Activated CD4-positive, alpha-beta T cell treated with anti-CD3 and anti-CD28 coated beads, Interleukin-2, amount 10 ng/mL, durations not matched to agents 7 days and 5 days (primary cell): ENCODE measurements at places on chromosomes 5 and 9. TPM values are rescaled to one million over a fixed set of nuclear protein-coding genes. Genes with fewer than 3 reads are reported as not detected.

DNA sequence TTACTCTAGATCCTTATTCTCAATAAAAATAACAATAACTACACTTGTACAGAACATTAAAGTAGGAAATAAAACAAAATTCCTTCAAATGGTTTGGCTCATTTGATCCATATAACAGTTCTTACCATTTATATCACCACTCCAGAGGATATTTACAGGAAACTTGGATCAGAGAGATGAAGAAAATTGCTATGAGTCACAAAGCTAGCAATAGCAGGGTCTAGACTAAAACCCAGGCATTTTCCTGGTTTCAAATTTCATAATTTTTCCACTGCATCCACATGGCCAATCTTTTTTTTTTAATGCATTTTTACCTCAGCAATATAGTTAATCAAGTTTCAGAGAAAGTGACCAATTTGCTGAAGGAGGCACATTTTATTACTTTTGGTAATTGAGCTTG lies 299.2 kb downstream of the ELAVL2 start:
- no peaks in the 10 kb centered on the region for H3K27me3 ChIP-seq
- H3K27ac ChIP-seq = no peak overlapping the region
- no peaks in the 10 kb centered on the region for H3K36me3 ChIP-seq
- no peak overlapping the region for H3K4me3 ChIP-seq

The KCNIP1 gene
- total RNA-seq = not detected

DNA sequence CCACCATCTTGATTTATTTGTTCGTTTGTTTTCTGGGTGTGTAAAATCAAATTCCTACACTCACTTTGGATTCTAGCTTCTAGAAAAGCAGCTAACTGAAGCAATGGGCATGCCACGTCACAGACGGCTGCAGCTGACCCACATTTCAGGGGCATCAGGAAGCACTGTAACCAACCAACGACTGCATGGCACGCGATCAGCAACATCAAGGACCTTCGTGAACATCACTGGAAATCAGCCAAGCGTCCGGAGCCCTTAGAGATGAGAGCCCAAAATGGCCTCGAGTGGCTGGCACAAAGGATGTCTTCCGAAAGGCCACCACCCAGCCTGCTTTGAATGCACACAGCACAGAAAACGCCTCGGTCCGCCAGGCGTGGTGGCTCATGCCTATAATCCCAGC lies 191.1 kb downstream of the OLFM1 start:
- no peak for DNase-seq
- no peaks in the 10 kb centered on the region for H3K4me1 ChIP-seq
- H3K36me3 ChIP-seq = no peaks in the 10 kb centered on the region
- no peaks in the 10 kb centered on the region for H3K27me3 ChIP-seq

DNA sequence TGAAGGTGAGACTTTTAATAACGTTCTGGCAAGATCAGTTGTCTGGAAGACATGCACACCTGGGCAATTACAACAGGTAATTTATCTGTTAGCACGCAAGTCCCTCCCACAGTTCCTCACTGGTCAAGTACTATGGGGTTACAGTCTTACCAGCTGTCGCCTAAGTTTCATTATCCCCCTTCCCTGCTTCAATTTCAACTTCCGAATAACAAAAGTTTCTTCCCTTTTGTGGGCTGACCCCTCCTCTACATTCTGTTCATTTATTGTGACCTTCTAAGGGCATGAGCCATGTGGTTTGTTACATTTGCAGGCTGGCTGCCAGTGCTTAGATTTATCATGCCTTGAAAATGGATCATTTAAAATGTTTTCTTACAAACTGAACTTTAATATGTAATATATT lies 16.5 kb downstream of the GAPT start:
- H3K36me3 ChIP-seq = no peaks in the 10 kb centered on the region
- DNase-seq = no peak
- H3K4me3 ChIP-seq = no peak overlapping the region
- H3K27me3 ChIP-seq = peaks cover 4% of the 10 kb centered on the region

The LCN2 gene
- not detected for total RNA-seq

DNA sequence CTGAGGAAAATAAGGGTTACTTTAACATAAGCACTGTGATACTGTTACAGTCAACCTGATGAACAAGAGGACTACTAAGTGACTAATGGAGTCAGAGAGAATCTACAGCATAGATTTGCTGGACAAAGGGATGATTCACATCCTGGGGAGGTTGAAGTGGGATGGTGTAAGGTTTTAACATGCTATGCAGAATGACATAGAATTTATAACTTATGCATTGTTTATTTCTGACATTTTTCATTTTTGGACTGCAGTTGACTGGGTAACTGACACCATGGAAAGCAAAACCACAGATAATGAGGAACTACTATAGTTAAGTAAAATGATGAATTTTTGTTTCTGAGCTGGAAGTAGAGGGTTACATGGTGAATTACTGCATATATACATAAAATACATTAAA lies 389.2 kb downstream of the MAT2B start:
- no peaks in the 10 kb centered on the region for H3K36me3 ChIP-seq
- no peaks in the 10 kb centered on the region for H3K27me3 ChIP-seq
- H3K4me3 ChIP-seq = no peak overlapping the region
- no peaks in the 10 kb centered on the region for H3K4me1 ChIP-seq
- DNase-seq = no peak

DNA sequence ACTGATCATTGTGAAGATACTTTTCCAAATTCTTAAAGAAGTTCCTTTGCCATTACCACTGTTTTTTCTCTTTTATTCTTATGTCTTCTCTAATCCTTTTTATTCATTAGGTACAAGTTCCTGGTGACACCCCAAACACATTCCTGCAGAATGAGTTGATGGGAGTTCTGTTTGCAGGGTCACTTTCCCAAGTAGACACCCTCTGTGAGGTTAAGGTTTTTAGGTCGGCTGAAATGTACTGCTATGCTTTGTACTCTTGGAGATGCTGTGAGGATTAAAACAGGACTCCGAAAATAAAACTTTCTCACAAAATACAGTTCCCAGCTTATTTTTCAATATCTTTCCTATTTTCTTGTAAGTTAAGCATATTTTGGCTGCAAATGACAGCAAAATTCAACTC lies 143.3 kb upstream of the TLE4 start:
- no peak overlapping the region for H3K27ac ChIP-seq
- no peaks in the 10 kb centered on the region for H3K4me1 ChIP-seq
- no peak for DNase-seq
- peaks cover 5% of the 10 kb centered on the region for H3K27me3 ChIP-seq
- H3K36me3 ChIP-seq = no peaks in the 10 kb centered on the region

The NUTM2F gene
- total RNA-seq = not detected

The ORM2 gene
- not detected for total RNA-seq

The AFF4 gene
- total RNA-seq = 40.0 TPM

GRCh38 chr5:68647743-68648142 lies 432.2 kb downstream of the PIK3R1 start:
- H3K4me3 ChIP-seq = no peak overlapping the region
- no peak for DNase-seq
- no peaks in the 10 kb centered on the region for H3K27me3 ChIP-seq
- H3K36me3 ChIP-seq = no peaks in the 10 kb centered on the region
- H3K27ac ChIP-seq = no peak overlapping the region

GRCh38 chr5:2751592-2752021 lies at the start of gene IRX2:
Gene IRX2, minus strand, starts transcription at chr5:2751677. Its CDS starts 264 bp downstream, at chr5:2751413.
- no peak for DNase-seq
- H3K36me3 ChIP-seq = peaks cover 3% of the 10 kb centered on the region
- no peak within 1 kb of the TSS for H3K4me3 ChIP-seq
- peaks cover 56% of the 10 kb centered on the region for H3K27me3 ChIP-seq
- H3K4me1 ChIP-seq = peaks cover 8% of the 10 kb centered on the region

The NR2F1 gene
- total RNA-seq = not detected

GRCh38 chr5:74895906-74896305 lies 29.7 kb upstream of the FAM169A start:
- no peaks in the 10 kb centered on the region for H3K27me3 ChIP-seq
- no peak overlapping the region for H3K4me3 ChIP-seq
- H3K4me1 ChIP-seq = no peaks in the 10 kb centered on the region
- H3K36me3 ChIP-seq = no peaks in the 10 kb centered on the region
- no peak overlapping the region for H3K27ac ChIP-seq

- no peaks in the 10 kb centered on the region for H3K27me3 ChIP-seq
- H3K4me1 ChIP-seq = no peaks in the 10 kb centered on the region
- no peak overlapping the region for H3K27ac ChIP-seq
- DNase-seq = no peak
- H3K4me3 ChIP-seq = no peak overlapping the region
These were observed 306.4 kb downstream of the NTRK2 start for GRCh38 chr9:84975926-84976325.

DNA sequence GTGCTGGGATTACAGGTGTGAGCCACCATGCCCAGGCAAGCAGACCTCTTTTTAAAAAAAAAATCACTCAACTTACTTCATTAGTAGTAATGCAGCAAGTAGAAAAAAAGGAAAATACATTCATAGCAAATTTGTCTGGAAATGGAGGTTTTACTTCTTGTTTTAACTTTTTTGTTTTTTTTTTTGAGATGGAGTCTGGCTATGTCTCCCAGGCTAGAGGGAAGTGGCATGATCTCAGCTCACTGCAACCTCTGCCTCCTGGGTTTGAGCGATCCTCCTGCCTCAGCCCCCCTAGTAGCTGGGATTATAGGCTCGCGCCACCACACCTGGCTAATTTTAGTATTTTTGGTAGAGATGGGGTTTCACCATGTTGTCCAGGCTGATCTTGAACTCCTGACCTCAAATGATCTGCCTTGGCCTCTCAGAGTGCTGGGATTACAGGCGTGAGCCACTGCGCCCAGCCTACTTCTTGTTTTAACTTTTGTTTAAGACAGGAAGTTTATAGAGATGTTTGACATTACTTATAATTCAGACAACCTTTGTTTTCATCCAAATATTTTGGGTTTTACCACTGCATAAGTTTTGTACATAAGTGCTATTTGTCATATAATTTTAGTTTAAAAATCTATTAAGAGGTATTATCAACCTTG lies 26.5 kb downstream of the UBE2R2 start:
- no peak overlapping the region for H3K4me3 ChIP-seq
- H3K36me3 ChIP-seq = peaks cover 10% of the 10 kb centered on the region
- no peak overlapping the region for H3K27ac ChIP-seq
- DNase-seq = no peak
- no peaks in the 10 kb centered on the region for H3K27me3 ChIP-seq
- peaks cover 30% of the 10 kb centered on the region for H3K4me1 ChIP-seq

The LCN15 gene
- not detected for total RNA-seq

GRCh38 chr9:108101410-108101809 lies 611.8 kb upstream of the KLF4 start:
- no peaks in the 10 kb centered on the region for H3K4me1 ChIP-seq
- no peaks in the 10 kb centered on the region for H3K27me3 ChIP-seq
- H3K4me3 ChIP-seq = no peak overlapping the region
- H3K36me3 ChIP-seq = no peaks in the 10 kb centered on the region
- DNase-seq = no peak

- no peaks in the 10 kb centered on the region for H3K4me1 ChIP-seq
- H3K27ac ChIP-seq = no peak overlapping the region
- no peak overlapping the region for H3K4me3 ChIP-seq
- peak; percentile 56 for DNase-seq
These were observed 34.1 kb upstream of the RAPGEF1 start for GRCh38 chr9:131773911-131774379.

- no peak overlapping the region for H3K4me3 ChIP-seq
- peaks cover 2% of the 10 kb centered on the region for H3K27me3 ChIP-seq
- peaks cover 20% of the 10 kb centered on the region for H3K4me1 ChIP-seq
- DNase-seq = no peak
- H3K27ac ChIP-seq = no peak overlapping the region
- H3K36me3 ChIP-seq = no peaks in the 10 kb centered on the region
These were observed 44.5 kb upstream of the ANGPTL2 start for GRCh38 chr9:127166651-127167524.

DNA sequence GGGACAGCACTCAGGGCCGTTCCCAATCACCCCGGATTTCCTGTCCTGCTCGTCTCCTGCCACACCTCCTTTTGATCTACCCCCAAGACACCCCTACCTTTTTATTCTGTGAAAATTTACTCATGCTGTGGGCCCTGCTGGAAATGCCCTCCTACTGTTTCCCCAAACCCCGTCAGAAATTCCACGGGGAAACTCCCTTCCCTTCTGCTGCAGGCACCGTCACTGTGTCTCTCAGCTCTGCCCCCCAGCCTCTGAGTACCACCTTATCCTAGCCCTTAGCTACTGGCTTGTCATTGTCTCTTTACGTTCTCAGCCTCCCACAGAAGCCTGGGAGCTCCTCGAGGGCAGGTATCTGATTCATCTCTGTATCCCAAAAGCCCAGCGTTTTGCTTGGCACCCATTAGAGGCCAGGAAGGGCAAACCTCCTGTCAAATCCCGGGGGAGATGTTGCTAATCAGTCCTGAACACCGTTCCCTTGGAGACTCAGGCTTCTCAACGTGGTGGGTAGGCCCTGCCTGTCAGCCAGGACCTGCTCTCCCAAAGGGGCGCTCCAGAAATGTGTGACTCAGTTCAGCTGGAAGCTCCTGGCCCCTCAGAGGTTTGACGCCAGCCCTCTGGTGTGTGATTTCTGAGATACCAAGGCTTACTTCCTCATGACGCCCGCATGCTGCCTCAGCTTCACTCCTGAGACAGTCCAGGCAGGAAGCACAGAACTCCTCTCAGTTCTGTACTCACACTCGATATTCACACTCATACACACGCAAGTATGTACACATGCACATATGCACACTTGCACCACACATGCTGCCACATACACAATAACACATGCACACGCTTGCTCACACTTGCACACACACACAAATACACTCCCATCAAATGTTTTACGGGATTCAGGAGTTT lies 50.7 kb upstream of the GRHPR start:
- H3K36me3 ChIP-seq = no peaks in the 10 kb centered on the region
- H3K27me3 ChIP-seq = peaks cover 5% of the 10 kb centered on the region
- no peak for DNase-seq
- H3K4me1 ChIP-seq = no peaks in the 10 kb centered on the region
- no peak overlapping the region for H3K27ac ChIP-seq
- H3K4me3 ChIP-seq = no peak overlapping the region

The SMIM33 gene
- total RNA-seq = 1.2 TPM

- H3K27me3 ChIP-seq = no peaks in the 10 kb centered on the region
- H3K36me3 ChIP-seq = no peaks in the 10 kb centered on the region
These were observed 967 bp downstream of the ANKRD31 start for GRCh38 chr5:75235711-75236110.

DNA sequence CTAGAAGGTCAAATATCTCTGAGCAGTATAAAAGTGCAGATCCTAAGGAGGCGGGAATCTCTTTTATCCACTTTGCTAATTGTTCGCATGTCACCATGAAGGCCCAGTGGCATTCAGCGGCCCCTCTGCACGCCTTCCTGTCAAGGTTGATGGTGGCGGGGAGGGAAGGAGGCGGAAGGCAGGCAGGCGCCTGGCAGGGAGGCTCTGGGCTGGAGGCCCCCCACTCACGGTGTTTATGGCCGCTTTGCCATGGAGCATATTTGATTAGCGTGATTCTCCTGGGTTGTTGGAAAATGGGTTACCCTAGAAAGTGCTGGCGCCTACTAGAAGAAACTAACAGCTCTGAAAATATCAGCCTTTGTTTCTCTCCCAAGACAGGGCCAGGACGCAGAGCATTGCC lies 209.6 kb downstream of the FSTL4 start:
- no peak overlapping the region for H3K27ac ChIP-seq
- peaks cover under 1% of the 10 kb centered on the region for H3K4me1 ChIP-seq
- H3K36me3 ChIP-seq = no peaks in the 10 kb centered on the region
- no peak for DNase-seq
- no peaks in the 10 kb centered on the region for H3K27me3 ChIP-seq

The PTPRD gene
- total RNA-seq = not detected
